Activated naive CD4-positive, alpha-beta T cell treated with Interleukin-2 at 50 U/mL for 16 hours (primary cell): ENCODE measurements at places on chromosomes 3 and 15.
A peak's percentile ranks its signal among the peaks of the same experiment; 100 is the strongest.

DNA sequence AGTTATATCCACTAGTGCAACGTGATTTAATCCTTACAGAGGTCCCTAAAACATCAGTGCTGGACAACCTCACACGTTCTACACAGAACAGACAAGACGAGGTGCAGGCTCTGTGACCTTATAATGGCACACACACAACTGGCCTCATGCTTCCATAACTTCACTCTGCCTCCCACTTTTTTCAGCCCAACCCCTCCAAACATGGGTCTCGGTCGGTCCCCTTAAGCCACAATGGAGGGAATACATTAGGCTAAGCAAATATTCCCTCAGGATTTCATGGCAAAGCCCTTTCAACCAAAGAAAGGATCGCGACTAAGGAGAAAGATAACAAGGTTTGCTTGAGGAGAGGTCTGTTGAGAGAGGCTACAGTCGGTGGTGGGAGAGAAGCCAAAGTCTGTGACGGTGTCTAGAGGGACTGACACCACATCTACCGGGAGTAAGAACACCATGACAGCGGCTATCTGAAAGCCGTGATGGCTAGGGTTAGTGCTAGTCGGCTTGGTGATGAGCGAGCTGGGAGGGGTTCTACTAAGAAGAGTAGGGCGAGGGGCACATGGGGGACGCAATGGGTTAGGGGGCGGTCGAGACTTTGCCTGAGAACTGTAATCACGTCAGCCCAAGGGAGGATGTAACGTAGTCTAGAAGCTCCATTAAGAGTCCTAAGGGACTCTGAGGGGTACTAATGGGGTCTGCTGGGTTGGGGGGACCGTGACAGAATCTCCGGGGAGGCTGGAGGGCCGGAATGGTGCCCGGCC is 1.0 kb downstream of the MYO9A start:
- no peak for DNase-seq

- DNase-seq: no peak
Observed at GRCh38 chr3:79843180-79843579, 75.4 kb upstream of the ROBO1 start.

DNA sequence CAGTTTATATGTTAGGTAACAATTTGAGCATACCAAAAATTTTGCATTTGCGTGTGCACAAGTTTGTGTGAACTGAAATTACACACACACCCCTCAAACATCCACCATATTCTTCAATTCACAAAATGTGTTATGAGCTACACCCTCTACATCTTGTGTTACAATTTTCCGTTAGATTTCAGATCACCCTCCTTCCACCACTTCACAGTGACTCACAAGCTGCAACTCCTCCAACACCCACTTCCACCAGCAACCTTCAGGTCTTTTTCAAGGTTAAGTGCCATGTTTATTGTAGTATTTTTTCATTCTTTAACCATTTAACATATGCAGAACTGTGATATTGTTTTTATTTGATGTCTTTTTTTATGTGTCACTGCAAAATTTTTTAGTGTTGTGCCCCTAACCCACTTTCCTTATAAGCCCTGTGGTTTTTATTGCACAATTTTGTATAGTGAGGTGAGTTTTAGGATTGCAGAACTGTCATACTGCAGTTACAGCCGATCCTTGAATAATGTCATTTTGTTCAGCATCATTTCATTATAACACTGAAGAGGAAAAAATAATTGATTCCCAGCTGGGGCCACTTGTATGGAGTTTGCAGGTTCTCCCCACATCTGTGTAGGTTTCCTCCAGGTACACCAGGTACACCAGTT is 148.9 kb downstream of the PLCL2 start:
- peak; percentile 16 for DNase-seq

GRCh38 chr3:150462108-150462507 is 54.0 kb downstream of the TSC22D2 start:
- DNase-seq: no peak

DNA sequence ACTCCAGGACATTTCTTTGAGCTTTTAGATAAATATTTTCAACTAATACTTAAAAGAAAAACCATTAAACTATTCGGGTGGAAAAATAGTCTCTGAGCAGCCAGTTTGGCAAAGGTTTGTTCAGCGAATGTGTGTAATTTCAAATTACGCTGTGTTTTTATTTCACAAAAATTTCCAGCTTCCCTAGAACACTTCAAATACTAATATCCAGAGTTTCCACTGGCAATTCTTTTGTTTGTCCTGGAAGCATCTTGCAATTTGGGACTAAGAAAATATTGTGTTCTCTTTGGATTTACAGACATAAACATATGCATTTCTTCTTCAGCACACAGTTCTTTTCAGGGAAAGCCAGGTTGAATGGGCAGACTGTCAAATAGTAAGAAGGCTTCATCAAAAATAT is 61.9 kb downstream of the MDFIC2 start:
- DNase-seq: no peak

GRCh38 chr3:54427941-54428871 is 305.9 kb downstream of the CACNA2D3 start:
- DNase-seq: peak; percentile 3

GRCh38 chr3:127031845-127032244 is 48.9 kb downstream of the PLXNA1 start:
- no peak for DNase-seq

DNA sequence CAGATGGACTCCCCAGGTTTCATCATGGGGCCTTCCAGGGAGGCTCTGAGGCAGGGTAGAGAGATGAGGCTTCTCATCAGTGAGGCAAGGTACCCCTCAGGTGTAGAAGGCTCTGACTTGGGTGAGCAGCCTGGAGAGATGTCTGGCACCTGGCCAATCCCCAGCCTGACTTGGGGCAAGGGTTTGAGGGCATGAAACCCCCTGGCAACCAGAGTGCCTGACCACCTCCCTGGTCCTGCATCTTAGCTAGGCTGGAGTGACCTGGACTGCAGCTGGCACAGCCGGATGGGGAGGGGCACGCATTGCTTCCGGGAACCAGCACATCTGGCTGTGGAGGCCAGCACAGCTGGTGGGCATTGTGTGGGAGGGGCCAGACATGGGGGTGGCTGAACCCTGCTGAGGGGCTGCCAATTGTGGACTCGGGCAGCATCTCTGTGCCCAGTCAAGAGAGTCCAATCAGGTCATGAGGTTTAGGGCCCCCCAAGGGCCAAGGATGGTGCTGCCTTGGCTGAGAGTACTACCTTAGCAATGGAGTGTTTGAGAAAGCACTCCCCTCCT is 1.9 kb downstream of the ZBTB47 start:
- no peak for DNase-seq

DNA sequence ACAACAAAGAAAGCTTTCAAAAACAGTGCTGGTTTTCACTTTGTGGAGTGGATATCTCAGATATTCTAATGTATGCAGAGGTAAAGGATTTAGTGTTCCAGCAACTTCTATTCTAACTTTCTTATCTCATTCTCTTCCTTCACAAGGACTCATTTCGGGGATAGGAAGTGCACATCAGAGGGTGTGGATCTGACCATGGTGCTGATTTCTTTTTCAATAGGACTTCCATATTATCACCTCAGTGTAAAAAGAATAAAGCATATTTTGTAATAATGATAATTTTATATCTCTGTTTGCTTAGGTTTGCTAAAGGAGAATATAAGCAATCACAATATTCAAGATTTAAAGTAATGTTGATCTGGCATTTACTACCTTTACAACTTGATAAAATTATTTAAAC is 12.5 kb upstream of the CADM2 start:
- DNase-seq: no peak

GRCh38 chr3:53046171-53047170 is 598 bp upstream of the SFMBT1 start:
- DNase-seq: peak; percentile 62

DNA sequence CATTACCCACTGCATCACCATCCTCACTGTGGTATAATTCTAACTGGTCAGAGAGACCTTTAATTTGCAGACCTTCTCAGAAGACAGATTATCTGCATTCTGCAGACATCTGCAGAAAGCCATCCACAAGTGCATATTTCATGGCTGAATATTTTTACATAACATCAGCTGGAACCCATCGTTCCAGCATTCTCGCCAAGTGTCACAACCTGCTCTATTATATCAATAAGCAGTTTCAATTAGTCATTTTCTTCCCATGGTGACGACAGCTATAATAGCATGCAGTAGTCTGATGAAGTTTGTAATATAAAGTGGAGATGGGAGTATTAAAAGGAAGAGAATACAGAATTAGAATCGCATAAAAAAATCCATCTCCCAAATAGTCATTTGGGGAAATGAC is 334.7 kb downstream of the FHIT start:
- no peak for DNase-seq

- no peak for DNase-seq
Observed at GRCh38 chr15:63057468-63058345, 15.2 kb downstream of the TPM1 start.

DNA sequence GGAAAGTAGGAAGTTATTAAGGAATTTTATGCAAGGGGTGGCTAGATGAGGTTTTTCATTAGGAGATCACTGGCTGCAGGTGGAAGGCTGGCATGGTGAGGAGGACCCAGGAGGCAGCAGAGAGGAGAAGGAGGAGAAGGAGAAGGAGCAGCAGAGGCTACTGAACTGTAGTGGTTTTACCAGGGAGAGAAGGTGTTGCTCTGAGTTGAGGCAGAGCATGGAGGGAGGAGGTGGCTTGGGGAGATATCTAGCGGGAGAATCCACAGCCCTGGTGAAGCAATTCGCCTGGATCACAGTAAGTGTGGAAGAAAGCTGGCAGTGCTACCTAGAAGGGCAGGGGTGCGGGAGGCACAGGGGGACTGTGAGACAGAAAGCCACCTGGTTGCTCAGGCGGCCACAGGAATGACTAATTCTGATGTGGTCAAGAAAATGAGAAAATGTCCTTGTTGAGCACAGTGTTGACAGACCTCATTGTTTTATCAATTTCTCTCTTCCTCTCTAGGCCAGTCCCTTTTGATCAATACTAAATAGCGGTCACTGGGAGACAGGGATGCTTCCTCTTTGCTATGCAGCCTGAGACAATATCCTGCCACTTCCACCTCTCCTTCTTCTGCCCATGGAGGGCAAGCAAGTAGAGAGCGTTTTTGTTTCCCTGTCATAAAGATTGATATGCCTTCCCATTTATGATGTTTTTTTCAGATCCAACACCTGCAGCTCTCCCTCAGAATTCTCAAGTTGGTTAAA is 94.6 kb downstream of the EEFSEC start:
- no peak for DNase-seq

GRCh38 chr15:74129586-74130154 is 716 bp upstream of the ISLR2 start:
- no peak for DNase-seq

GRCh38 chr3:101381809-101382208 is 61.4 kb upstream of the IMPG2 start:
- DNase-seq: no peak

GRCh38 chr3:17144665-17144993 is 259.9 kb downstream of the PLCL2 start:
- DNase-seq: no peak

DNA sequence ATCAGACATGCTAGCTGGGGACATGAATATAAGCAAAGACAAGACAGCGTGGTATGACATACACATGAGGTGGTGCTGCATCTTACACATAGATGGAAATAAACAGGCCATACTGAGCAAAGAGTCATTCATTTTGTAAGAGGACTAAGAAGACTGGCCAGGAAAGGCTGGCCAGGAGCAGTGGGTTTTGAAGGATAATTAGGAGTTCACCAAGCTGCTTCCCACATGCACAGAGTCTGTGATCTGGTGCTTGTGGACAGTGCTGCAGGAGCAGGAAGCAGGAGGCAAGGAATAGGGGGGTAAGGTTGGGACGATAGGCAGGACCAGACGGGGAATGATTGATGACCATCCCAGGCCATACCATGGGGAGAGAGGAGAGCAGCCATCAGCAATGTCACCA is 41.5 kb downstream of the ST8SIA2 start:
- DNase-seq: no peak

DNA sequence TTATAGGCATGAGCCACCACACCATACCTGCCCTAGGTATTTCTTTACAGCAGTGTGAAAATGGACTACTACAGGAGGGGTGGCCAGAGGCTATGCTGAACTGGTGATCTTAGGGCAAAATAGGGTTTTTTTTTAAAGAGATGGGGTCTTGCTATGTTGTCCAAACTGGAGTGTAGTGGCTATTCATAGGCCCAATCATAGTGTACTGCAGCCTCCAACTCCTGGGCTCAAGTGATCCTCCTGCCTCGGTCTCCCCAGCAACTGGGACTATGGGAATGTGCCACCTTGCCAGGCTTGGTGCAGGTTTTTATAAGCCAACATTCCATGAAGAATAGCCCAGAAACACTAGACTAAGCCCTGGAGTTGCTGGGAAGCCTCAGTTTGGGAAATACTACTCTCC is 28.6 kb upstream of the TSC22D2 start:
- no peak for DNase-seq

DNA sequence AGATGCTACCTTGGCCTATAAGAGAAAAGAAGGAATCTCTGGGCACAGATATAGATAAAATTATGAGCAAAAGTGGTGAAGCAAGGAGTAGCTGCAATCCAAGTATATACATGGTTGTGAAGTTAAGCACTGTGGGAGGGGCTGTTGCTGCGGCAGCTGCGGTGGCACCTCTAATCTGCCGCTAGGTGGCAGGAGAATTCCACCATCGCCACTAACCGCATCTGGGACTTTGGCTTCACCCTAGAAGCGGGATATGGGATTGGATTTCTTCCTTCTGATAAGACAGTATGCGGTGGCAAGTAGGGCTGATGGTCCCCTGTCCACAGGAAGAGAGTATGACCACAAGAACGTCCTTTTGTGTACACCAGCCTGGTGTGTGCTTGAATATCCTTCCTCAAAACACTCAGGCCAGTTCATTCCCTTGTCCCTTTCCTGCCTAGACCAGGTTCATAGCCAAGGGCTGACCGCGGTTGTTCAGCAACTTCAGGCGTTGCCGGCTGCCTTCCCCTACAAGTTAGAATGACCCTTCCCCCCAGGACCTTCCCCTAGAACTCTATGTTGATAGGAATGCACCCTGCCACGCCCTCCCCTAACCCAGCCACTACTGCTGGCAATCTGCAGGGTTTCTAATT is 5.1 kb downstream of the MAGEL2 start:
- DNase-seq: peak; percentile 16

- DNase-seq: no peak
Observed at GRCh38 chr3:187051724-187052366, 87.5 kb downstream of the RPL39L start.

- DNase-seq: no peak
Observed at GRCh38 chr3:65094723-65095122, 406.9 kb upstream of the ADAMTS9 start.

DNA sequence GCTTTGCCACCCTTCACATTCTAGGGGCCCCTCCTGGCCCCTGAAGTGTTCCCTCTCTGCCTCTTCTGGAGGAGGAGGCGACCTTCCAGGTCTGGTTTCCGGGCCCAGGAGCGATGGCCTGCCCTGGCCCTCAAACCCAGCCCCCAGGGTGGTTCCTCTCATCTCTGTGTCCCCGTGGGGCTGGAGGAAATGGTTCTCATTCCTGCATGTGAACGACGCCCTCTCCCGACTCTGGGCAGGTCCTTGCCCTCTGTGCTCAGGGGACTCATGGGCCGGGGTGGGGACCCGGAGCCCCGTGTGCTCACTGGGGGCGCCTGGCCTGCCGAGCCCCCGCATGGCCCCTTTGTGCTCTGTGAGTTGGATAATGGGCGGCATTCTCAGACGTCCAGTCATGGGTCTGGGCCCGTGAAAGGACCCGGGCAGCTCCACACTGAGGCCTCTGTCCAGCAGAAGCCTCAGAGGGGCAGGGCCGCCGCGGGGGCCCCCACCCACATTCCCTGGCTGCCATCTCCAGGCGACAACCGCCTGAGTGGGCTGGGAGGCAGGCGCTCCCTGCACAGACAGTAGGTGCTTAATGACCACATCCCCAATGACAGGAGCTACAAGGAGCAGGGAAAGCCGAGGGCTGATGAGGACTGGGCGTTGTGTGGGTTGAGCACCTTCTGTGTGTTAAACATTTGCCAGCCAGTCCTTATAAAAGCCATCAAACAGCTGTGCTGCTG is 5.5 kb upstream of the PLXND1 start:
- DNase-seq: no peak
